SJCRH30 (cell line): ENCODE measurements at places on chromosomes 3 and 15.

DNA sequence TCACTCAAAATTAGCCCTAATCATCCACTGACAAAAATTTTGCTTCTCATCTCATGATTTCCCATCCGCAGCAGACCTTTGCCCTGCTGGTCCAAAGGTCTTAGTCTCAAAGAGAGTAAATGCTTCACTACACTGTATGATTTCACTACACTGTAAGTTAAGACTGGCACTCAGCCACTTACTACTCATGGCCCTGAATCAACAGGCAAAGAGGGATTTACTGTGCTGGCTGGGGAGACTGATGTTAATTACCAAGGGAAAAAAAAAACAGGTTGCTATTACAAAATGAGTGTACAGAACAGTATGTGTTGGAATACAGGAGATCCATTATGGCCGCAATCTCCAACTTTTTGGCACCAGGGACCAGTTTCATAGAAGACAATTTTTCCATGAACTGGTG lies 214.8 kb downstream of the ZMAT3 start:
- DNase-seq: no peak

- peak; percentile 8 for DNase-seq
These were observed 26.2 kb downstream of the TRAK1 start for GRCh38 chr3:42117175-42118008.

GRCh38 chr3:79286882-79287281 lies 480.9 kb downstream of the ROBO1 start:
- DNase-seq: no peak

- DNase-seq: no peak
These were observed 85.5 kb downstream of the NCEH1 start for GRCh38 chr3:172625404-172625803.

DNA sequence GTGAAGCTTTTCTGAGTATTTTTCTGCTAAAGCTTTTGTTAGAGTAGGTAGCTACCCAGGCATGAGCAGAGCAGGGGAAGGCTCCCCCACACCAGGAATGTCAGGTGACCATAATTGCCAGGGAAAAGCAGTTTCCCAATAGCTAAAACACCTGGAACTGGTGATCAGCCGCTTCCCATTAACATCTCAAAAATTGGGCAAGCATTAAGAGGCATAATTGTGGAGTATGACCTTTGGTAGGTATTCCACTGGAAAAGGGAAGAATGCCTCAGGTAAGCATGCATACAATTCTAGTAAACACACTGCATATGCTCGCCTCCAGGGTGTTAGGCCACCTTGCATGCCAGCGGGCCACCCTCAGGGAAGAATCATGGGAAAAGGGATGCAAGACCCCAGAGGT lies 84.5 kb downstream of the CCR1 start:
- no peak for DNase-seq

GRCh38 chr3:65144791-65145351 lies 457.1 kb upstream of the ADAMTS9 start:
- no peak for DNase-seq

DNA sequence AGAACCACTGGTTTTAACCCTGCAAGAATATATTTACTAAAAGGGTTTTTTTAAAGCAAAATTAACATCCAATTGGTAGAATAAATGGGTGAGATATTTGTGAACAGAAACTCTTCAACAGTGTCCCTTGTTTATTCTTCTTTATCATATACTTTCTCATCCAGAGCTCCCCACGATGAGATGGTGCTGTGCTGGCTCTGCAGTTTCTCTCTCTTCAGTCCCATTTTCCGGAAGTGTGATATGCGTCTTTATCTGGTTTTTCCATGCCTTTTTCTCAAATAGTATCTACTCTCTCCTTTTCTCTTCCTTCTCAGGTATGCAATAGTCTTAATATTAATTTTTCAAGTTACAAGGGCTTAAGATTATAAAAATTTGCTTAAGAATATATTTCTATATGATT lies 1.5 kb downstream of the EAF2 start:
- no peak for DNase-seq

- DNase-seq: no peak
These were observed 97.1 kb downstream of the MEX3B start for GRCh38 chr15:81948751-81949150.

GRCh38 chr3:67044955-67045354 lies 46.8 kb downstream of the KBTBD8 start:
- no peak for DNase-seq

- no peak for DNase-seq
These were observed 298.2 kb upstream of the SLCO3A1 start for GRCh38 chr15:91555312-91555711.
